ENCODE measurements at places on chromosomes 1 and 21. TPM values are rescaled to one million over a fixed set of nuclear protein-coding genes. Genes with fewer than 3 reads are reported as not detected.

- peaks cover 10% of the 10 kb centered on the region for H3K27me3 ChIP-seq
- DNase-seq: peak; percentile 87
- peak overlapping the region; percentile 93 for H3K27ac ChIP-seq
- peaks cover 8% of the 10 kb centered on the region for H3K36me3 ChIP-seq
Observed at GRCh38 chr1:116418091-116418830, 45.2 kb downstream of the ATP1A1 start.

- no peak for DNase-seq
- peaks cover 3% of the 10 kb centered on the region for H3K27me3 ChIP-seq
- H3K4me1 ChIP-seq: no peaks in the 10 kb centered on the region
- H3K27ac ChIP-seq: no peak overlapping the region
Observed at GRCh38 chr1:41461790-41462679, 22.4 kb downstream of the EDN2 start.

DNA sequence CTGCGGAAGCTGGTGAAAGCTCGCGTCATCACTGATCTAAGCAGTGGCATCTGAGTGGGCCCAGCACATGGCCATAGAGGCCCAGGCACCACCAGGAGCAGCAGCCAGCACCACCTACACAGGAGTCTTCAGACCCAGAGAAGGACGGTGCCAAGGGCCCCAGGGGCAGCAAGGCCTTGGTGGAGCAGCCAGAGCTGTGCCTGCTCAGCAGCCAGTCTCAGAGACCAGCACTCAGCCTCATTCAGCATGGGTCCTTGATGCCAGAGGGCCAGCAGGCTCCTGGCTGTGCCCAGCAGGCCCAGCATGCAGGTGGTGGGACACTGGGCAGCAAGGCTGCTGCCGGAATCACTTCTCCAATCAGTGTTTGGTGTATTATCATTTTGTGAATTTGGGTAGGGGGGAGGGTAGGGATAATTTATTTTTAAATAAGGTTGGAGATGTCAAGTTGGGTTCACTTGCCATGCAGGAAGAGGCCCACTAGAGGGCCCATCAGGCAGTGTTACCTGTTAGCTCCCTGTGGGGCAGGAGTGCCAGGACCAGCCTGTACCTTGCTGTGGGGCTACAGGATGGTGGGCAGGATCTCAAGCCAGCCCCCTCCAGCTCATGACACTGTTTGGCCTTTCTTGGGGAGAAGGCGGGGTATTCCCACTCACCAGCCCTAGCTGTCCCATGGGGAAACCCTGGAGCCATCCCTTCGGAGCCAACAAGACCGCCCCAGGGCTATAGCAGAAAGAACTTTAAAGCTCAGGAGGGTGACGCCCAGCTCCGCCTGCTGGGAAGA, 3.2 kb upstream of the ARTN start:
- no peak overlapping the region for H3K27ac ChIP-seq
- H3K36me3 ChIP-seq: no peaks in the 10 kb centered on the region
- H3K4me1 ChIP-seq: peaks cover 14% of the 10 kb centered on the region
- DNase-seq: peak; percentile 31
- peaks cover 16% of the 10 kb centered on the region for H3K27me3 ChIP-seq

DNA sequence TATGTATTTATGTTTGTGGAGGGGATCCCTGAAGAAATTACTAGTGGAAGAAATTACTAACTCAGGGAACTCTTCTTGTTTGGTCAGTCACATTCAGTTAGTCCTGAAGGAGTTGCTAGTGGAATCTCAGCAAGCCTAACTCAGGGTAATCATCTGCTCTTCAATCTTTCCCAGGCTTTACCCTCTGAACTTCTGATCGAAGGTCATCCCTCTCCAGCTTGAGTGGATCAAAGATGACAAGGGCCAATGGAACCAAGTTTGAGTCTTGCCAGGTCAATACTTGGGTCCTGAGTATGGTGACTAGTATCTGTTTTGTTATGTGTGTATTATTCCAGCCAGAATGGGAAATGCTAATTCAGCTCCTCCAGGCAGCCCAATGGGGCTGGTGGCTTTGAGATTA, 49.3 kb downstream of the CFH start:
- no peak overlapping the region for H3K4me3 ChIP-seq
- no peaks in the 10 kb centered on the region for H3K27me3 ChIP-seq
- H3K36me3 ChIP-seq: no peaks in the 10 kb centered on the region
- H3K4me1 ChIP-seq: no peaks in the 10 kb centered on the region
- H3K27ac ChIP-seq: no peak overlapping the region
- no peak for DNase-seq

DNA sequence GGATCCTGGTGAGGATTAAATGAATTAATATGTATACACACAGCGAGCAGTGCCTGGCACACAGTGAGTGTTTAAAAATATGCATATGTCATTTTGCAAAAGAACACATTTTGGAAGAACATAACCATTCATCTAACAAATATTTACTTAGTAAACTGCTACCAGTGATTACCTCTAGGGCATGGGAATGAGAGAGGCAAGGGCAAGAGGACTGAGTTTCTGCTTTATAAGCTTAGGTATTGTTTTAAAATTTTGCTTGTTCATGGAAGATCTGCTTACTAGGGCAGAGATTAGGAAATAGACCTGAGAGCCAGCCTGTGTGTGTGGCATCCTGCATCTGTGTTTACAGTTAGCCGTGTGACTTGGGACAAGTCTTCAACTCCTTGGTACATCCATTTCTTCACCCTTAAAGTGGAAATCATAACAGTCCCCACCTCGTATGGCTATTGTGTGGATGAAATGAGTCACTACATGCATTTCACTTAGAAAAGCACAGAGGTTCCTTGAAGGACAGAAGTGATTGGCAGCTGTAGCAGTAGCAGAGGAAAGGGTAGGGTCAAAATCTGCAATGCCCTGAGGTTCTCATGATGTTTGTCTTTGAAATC, 198.5 kb upstream of the FMN2 start:
- H3K4me1 ChIP-seq: peaks cover 5% of the 10 kb centered on the region
- DNase-seq: no peak
- no peaks in the 10 kb centered on the region for H3K36me3 ChIP-seq

DNA sequence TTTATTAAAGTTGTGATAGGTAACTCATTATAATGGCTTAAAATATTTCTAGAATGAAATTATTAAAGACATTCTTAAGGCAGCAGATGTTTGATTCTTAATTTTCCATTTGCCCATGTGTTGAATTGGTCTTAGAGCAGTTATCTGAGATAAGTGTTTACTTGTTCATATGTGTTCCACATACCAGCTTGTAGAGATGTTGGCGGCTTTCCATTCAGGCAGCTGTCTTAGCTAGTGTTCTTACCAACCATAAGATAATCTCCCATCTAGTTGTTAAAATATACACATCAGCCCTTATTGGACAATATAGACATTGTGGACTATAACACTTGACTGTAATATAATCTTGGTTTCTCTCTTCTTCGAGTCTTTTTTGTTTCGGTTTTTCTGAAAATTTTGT, 1372.9 kb upstream of the ADGRL2 start:
- no peak overlapping the region for H3K27ac ChIP-seq
- H3K36me3 ChIP-seq: no peaks in the 10 kb centered on the region
- no peaks in the 10 kb centered on the region for H3K4me1 ChIP-seq
- no peaks in the 10 kb centered on the region for H3K27me3 ChIP-seq

- no peaks in the 10 kb centered on the region for H3K27me3 ChIP-seq
- H3K36me3 ChIP-seq: no peaks in the 10 kb centered on the region
- no peak overlapping the region for H3K4me3 ChIP-seq
- H3K27ac ChIP-seq: peak overlapping the region; percentile 81
- H3K4me1 ChIP-seq: peaks cover 26% of the 10 kb centered on the region
Observed at GRCh38 chr1:9882296-9882944, 27.6 kb downstream of the CTNNBIP1 start.

GRCh38 chr1:39574646-39575045, 1.9 kb downstream of the PABPC4 start:
- peaks cover 48% of the 10 kb centered on the region for H3K36me3 ChIP-seq
- peaks cover 50% of the 10 kb centered on the region for H3K4me1 ChIP-seq
- peaks cover 2% of the 10 kb centered on the region for H3K27me3 ChIP-seq
- H3K27ac ChIP-seq: peak overlapping the region; percentile 92
- peak overlapping the region; percentile 84 for H3K4me3 ChIP-seq

DNA sequence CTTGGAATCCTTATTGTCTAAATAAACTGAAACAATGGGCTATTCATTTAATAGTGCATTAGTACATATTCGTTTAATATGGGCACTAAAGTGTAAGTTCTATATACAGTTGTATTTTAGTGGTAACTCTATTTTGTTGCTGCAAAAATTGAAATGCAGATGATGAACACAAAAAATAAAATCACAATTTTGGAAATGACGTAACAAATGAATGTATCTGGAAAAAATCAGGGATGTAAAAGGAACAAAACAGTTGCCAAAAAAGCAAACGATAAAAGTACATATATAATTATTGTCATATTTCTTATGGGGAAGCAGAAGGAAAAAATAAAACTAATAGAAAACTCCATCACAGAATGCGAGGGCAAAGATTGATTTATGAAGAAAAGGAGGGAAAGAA, 254.9 kb downstream of the RYR2 start:
- H3K27ac ChIP-seq: no peak overlapping the region
- H3K36me3 ChIP-seq: no peaks in the 10 kb centered on the region
- no peak for DNase-seq
- no peak overlapping the region for H3K4me3 ChIP-seq
- no peaks in the 10 kb centered on the region for H3K27me3 ChIP-seq

GRCh38 chr1:235976490-235976889, 88.4 kb downstream of the NID1 start:
- H3K36me3 ChIP-seq: no peaks in the 10 kb centered on the region
- peaks cover 12% of the 10 kb centered on the region for H3K4me1 ChIP-seq

DNA sequence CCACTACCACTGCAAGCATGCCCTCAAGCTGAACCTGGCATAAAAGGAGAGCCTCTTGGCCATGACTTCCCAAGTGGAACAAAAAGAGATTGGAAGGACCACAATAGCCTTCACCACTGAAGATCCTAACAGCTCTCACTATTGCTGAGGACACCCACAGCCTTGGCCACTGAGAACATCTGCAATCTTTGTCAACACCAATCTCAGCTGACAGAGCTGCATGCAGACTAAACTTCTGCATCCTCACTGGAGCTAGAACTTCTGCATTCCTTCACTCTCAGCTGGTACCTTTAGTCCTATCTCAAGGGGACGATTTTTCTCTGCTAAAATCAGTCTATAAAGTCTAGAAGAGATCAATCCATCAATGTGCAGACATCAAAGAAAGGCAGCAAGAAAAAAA, 8.3 kb upstream of the FCRL2 start:
- H3K4me1 ChIP-seq: peaks cover 6% of the 10 kb centered on the region
- H3K27me3 ChIP-seq: peaks cover 8% of the 10 kb centered on the region
- no peak overlapping the region for H3K27ac ChIP-seq
- no peak overlapping the region for H3K4me3 ChIP-seq
- DNase-seq: no peak

DNA sequence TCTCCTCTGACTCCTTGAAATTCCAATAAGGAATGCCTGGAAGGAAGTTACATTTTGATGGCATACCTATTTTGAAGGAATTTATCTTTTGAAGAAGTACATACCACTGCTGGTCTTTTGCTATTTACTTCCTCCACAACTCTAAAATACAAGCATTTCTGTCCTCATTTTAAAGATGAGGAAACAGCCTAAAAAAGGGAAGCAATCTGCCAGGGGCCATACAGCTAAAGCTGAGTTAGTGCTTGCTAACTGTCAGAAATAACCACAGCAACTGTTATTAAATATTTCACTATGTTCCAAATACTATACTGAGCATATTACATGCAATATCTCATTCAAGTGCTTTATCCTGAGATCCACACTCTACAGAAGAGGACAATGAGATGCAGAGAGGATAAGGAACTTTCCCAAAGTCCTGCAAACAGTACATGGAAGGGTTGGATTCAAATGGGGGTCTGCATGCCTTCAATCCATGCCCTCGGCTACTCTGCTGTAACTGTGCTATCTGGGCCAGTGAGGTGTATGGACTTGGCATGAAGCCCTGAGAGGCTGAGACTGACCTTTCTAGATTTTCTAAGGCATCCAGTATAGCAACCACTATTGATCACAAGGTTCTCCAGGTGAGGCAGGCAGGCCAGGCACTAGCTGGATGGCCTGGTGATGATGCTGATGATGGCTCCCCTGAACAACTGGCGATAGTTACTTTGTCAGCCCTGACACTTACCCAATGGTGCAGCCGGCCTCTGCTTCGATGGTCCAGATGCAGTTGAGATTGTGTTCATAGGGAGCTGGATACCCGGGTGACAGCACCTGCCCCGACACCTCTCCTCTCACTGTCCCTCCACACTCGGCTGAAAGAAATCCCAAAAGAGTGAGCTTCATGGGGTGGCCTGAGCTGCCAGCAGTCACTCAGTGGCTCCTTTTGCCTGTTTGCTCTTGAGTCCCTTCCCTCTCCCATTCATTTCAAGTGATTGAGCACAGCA, 171.4 kb upstream of the HMGB4 start:
- H3K27ac ChIP-seq: no peak overlapping the region
- no peaks in the 10 kb centered on the region for H3K36me3 ChIP-seq
- DNase-seq: no peak
- peaks cover 3% of the 10 kb centered on the region for H3K27me3 ChIP-seq

DNA sequence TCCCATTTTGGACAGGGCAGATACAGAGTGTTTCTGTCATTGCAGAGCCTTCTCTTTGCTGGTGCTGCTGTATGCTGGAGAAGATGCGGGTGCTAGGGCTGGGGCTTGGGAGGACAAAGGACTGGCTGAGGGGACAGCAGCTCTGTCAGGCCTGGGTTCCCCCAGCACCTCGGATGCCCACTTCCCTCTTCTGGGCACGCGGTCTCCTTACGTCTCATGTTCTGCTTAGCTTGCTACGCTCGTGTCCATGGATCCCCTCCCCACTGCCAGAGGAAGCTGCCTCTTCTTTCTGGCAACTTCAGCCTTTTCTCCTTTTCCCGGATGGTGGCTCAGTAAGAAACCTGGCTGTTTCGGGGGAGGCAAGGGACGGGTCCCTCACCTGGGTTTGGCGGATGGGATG, 75.7 kb downstream of the ARHGEF10L start:
- no peak overlapping the region for H3K4me3 ChIP-seq
- no peaks in the 10 kb centered on the region for H3K27me3 ChIP-seq
- H3K4me1 ChIP-seq: no peaks in the 10 kb centered on the region
- H3K27ac ChIP-seq: no peak overlapping the region
- H3K36me3 ChIP-seq: no peaks in the 10 kb centered on the region
- no peak for DNase-seq

GRCh38 chr21:36708286-36709029, 9.5 kb downstream of the SIM2 start:
- peaks cover 85% of the 10 kb centered on the region for H3K27me3 ChIP-seq
- no peak overlapping the region for H3K4me3 ChIP-seq
- no peak for DNase-seq
- peaks cover 19% of the 10 kb centered on the region for H3K4me1 ChIP-seq
- H3K36me3 ChIP-seq: peaks cover 3% of the 10 kb centered on the region

DNA sequence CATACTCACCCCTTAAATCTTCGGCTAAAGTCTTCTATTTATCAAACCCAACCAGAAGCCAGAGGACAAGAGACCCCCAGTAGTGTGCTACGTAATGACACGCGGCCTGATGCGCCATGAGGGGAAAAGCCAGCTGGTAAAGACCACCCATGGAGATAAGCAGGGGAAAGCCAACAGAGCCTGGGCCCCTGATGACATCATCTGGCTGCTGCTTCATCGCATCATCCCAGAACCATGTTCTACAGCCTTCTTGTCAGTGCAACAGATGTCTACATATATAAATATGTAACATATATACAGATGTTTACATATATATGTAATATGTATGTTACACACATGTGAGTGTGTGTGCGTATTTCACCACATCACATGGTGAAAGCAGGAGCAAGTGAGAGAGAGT, 81.7 kb upstream of the VANGL1 start:
- no peak for DNase-seq
- no peaks in the 10 kb centered on the region for H3K4me1 ChIP-seq
- H3K27ac ChIP-seq: no peak overlapping the region
- H3K27me3 ChIP-seq: peaks cover 25% of the 10 kb centered on the region
- no peak overlapping the region for H3K4me3 ChIP-seq
- H3K36me3 ChIP-seq: no peaks in the 10 kb centered on the region

The CLDN17 gene
- total RNA-seq: not detected

The SIM2 gene
- total RNA-seq: 0.19 TPM

The MINDY1 gene
- total RNA-seq: 24.3 TPM

The VWA1 gene
- total RNA-seq: 0.10 TPM

The SPRR2F gene
- total RNA-seq: not detected

The OR2T29 gene
- total RNA-seq: not detected

The RYR2 gene
- not detected for total RNA-seq

The C1QB gene
- total RNA-seq: not detected

Measured in activated CD4-positive, alpha-beta T cell treated with anti-CD3 and anti-CD28 coated beads, Interleukin-2, amount 10 ng/mL, durations not matched to agents 7 days and 5 days (primary cell).